ENCODE measurements at places on chromosomes 11 and 22.

GRCh38 chr22:25406510-25407210, 157.8 kb upstream of the GRK3 start:
- DNase-seq = no peak

DNA sequence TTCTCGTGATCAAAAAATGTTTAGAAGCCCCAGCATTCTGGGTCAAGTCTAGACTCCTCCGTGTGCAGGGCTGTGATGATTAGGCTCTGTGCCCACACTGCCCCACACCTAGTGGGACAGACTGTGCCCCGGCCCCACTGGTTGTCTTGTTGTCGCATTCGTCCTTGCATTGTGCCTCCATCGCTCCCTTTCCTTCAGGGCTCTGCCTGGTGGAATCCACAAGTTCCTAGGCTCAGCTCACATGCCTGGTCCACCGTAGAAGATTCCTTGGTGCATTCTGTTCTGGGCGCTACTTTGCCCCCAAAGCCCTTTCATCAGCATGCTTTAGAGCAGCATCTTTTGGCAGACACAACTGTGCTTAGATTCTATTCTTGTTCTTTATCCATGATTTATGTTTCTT, 23.5 kb upstream of the THY1 start:
- DNase-seq = no peak

- no peak for DNase-seq
Measured at GRCh38 chr22:24028533-24028932, 17.4 kb downstream of the CABIN1 start.

DNA sequence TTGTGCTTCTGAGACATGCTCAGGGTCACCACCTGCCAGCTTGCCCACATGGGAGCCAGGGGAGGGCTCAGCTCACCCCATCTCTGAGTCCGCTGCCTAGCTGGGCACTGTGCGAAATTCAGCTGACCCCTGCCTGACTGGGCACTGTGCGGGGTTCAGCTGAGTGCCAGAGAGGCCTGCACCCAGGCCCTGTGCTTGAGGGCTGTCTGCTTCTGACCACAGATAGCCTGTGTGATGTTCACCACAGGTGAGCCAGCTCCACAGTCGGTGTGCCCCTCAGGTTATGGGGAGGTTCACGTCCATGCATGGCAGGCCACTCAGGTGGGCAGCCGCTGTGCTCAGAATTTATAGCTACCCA, 84.5 kb upstream of the SUSD2 start:
- DNase-seq = no peak

Data from T-helper 17 cell (primary cell).